Right hindlimb (tissue), 1 donor: ENCODE measurements at places on chromosomes 7 and 10.

- no peak for DNase-seq
Measured at GRCh38 chr7:154338701-154339506, 286.7 kb downstream of the DPP6 start.

- peak; percentile 70 for DNase-seq
Measured at GRCh38 chr10:126169899-126170298, 218.4 kb downstream of the ADAM12 start.

DNA sequence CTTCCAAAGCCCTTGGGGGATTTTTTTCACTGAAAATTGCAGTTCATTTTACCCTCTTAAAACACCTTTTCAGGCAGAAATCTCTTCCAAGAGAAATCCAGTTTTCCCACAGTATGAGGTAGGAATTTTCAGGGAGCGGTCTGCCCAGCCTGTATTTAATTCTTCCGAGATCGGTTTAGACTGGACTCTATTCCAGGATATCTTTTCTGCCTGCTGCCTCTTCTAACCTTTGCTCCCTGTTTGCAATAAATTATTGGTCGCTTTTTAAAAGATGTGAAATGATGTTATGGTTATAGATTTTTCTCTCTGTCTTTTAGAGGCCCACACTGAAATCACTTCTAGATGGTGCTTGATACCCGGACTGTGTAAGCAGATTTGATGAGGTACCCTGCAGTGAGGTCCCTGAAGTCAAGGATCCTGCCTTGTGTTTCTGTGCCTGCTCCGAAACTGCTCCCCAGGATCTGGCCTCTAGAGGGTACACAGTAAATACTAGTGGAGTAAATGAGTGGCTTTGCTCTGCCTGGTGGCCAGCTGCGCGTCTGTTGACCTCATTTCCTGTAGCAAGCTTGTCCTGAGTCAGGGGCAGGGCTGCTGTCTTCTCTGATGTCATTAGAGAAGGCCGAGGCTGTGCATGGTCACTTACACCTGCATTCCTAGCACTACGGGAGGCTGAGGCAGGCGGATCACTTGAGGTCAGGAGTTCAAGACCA lies 191.6 kb downstream of the FANK1 start:
- DNase-seq, result peak; percentile 42

DNA sequence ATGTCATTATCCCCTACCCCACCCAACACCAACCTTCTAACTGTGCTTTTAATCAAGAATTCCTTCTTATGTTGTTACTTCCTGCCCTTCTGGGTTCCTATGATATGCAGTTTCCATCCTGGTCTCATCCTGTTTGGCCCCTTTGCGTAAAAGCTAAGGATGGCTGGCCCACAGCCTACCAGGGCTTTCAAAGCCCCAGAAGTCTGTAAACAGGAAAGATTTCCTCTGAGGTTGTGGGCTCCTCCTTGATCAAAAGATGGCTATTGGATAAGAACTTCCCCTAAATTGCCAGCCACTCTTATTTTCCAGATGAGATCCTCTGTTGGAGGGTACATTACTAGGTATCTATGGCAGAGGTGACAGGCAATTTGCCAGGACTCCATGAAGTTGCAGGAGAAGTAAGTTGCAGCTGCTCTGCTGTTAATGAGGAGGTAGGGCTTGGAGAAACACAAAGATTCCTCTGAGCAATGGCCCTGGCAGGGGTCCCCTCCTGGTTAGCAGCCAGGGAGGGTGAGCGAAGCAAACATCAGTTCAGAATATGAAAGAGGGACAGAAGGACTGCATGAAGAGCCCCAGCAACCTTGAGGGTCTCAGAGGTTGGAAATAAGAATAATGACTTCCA lies 32.1 kb downstream of the NRP1 start:
- DNase-seq, result no peak

- no peak for DNase-seq
Measured at GRCh38 chr10:16242859-16243613, 193.8 kb upstream of the PTER start.

DNA sequence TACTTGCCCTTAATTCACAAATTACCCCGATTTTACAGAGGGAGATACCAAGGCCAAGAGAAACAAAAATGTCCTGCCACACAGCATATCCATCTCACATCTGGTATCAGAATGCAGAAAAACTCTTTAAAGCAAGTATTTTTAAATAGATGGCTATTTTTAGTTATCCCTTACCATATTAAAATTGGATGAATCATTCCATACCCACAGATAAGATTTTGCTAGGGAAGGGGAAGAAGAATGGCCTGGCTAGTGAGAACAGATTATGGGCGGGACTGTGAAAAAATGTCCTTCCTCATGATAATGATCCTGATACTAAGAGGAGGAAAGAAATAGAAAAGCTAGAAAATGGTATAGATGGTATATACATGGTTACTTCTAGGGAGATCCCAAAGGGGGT lies 80.6 kb upstream of the GATAD1 start:
- no peak for DNase-seq

- no peak for DNase-seq
Measured at GRCh38 chr7:30707391-30708357, 25.4 kb upstream of the CRHR2 start.

DNA sequence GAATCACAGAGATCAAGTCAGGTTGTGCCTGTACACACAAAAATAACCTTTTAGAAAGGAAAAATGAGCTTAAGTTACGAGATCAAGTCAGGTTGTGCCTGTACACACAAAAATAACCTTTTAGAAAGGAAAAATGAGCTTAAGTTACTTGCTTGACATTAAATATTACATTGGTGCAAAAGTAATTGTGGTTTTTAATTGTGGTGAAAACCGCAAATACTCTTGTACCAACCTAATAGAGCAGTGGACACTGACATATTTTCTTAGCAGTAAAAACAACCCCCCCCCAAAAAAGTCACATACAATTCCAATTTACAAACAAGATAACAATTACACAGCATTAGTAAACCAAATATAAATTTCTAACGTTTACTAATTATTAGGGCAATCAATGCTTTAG lies 595.6 kb downstream of the GRM8 start:
- DNase-seq, result no peak

- DNase-seq, result no peak
Measured at GRCh38 chr7:36088966-36089365, 64.1 kb upstream of the EEPD1 start.

- no peak for DNase-seq
Measured at GRCh38 chr7:155587486-155587885, 41.1 kb upstream of the CNPY1 start.

DNA sequence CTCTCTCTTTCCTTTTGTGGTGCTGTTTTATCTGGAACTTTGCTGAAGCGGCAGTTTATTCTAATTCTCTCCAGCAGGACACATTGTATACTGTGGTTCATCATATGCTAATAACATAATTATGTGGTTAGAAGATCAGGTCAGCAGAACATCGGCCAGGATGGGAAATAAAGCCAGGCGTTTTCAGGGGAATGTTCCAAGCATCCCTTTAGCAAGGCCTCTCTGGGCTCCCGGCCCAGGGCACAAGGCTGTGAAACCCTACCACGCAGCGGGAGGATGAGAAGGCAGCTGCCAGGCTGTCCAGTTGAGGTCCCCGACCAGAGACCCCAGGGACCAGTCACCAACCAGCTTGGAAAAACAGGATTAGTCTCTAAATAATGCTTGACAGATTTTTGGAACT lies 112.2 kb upstream of the GALNT17 start:
- peak; percentile 94 for DNase-seq

- DNase-seq, result no peak
Measured at GRCh38 chr10:106557053-106557452, 607.5 kb downstream of the SORCS1 start.

DNA sequence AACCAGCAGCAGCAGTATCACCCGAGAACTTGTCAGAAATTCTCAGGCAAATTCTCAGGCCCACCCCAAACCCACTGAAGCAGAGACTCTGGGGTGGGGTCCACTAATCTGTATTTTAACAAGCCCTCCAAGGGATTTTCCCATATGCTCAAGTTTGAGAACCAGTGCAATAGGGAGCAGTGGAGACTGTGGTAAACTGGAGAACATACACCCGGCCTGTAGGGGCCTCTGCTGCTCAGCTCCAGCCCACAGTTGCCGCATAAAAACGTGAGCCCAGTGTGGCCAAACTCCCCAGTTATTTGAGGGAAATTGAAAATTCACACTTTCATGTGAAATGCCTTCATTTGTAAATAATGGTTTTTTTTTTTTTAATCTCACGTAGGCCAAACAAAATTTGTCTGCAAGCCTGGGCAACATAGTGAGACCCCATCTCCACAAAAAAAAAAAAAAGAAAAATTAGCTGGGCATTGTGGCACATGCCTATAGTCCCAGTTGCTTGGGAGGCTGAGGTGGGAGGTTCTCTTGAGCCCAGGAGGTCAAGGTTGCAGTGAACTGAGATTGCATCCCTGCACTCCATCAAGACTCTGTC lies 97.6 kb upstream of the ZMIZ1 start:
- no peak for DNase-seq

- no peak for DNase-seq
Measured at GRCh38 chr10:77421591-77421990, 216.0 kb downstream of the KCNMA1 start.

- no peak for DNase-seq
Measured at GRCh38 chr10:31261511-31262311, 57.3 kb upstream of the ZEB1 start.

GRCh38 chr10:110701617-110701971 lies 57.5 kb downstream of the RBM20 start:
- DNase-seq, result no peak

GRCh38 chr7:151940048-151940811 lies 16.0 kb upstream of the GALNTL5 start:
- DNase-seq, result peak; percentile 48

DNA sequence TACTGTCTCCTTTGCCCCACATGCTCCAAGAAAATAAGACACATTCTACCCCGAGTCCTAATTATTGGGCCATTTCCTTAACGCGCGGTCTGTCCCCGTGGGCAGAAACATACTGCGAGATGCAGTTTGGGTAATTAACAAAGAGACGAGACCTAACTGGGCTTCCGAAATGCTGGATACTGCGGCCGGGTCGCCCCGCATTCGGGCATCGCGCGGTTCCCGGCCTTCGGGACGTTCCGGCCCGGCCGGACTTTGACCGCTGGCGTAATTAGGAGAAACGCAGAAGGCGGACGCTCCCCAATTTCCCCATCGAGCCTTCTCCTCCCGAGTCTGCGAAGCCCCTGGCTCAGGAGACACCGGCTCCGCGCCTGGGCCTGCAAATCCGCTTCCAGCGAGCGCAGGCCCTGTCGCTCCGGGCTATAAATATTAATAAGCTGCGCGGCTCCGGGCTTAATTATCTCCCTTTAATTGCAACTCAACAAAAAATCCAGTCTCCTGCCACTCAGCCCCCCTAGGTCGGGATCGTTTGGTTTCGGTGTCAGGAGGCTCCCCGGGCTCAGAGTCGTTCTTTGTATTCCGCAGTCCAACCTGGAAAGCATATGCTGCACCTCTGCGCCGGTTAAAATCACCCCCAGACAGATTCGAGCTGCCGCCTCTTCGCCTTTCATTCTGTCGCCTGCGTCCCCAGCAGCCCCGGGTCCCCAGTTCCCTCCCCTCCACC lies 131.5 kb downstream of the SPAG6 start:
- DNase-seq, result no peak

GRCh38 chr10:78664929-78665553 lies 403.7 kb upstream of the ZMIZ1 start:
- DNase-seq, result no peak

- DNase-seq, result no peak
Measured at GRCh38 chr10:17981766-17982380, 30.2 kb downstream of the SLC39A12 start.

DNA sequence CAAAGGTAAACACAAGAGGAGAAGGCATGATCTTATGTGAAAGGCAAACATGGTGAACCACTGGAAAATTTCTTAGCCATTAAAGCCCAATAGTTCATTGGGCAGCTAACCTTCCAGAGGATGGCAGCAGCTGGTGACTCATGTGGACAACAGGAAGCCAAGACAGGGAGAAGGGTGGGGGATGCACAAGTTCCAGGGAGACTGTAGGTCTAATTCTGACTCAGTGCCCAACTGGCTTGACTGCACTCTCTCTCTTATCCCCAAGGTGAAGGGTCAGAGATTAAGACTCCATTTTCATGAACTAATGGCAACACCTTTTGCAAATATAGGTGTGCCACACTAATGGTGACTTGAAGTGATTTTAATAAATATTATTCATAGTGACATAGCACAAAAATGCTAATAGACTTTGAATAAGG lies 47.9 kb upstream of the SLC35B4 start:
- no peak for DNase-seq

DNA sequence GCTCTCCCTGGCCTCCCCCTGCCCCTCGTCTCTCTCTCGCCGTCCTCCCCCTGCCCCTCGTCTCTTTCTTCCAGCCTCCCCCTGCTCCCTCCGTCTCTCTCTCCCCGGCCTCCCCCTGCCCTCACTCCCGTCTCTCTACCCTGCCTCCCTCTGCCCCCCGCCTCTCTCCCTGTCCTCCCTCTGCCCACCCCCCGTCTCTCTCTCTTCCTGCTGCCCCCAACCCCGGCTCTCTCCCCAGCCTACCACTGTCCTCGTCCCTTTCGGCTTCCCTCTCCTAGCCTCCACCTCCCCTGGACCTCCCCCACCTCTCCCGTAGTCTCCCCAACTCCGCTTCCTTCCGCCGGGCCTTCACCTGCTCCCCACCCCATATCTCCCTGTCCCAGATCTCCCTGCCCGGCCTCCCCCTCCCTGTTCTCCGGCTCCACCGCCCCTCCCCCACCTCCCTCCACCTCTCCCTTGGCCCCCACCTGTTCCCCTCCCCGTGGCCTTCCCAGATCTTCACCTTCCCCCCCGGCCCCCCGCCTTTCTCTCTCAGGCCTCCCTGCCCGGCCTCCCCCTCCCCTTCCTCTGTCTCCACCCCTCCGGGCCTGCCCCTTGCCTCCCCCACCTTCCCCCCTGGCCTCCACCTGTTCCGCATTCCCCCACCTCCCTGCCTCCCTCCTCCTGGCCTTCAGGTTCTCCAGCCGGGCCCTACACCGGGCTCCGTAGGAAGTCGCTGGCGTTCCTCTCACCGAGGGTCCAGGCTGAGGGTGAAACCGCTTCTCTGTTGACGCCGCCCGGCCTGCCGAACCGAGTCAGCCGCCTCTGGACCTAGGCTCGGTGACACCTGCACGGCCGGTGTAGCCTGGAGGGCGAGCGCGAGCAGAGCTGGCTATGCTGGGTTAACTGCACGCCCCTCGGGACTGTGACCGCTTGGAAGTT lies 1.2 kb downstream of the GET4 start:
- no peak for DNase-seq

GRCh38 chr7:20870977-20871376 lies 84.3 kb upstream of the SP8 start:
- DNase-seq, result no peak
